Brain (organoid and tissue), 16 donors: ENCODE measurements at places on chromosomes 1 and 21.

GRCh38 chr1:38221006-38221649 lies 174.5 kb upstream of the POU3F1 start:
- DNase-seq, result peak; percentile 46

DNA sequence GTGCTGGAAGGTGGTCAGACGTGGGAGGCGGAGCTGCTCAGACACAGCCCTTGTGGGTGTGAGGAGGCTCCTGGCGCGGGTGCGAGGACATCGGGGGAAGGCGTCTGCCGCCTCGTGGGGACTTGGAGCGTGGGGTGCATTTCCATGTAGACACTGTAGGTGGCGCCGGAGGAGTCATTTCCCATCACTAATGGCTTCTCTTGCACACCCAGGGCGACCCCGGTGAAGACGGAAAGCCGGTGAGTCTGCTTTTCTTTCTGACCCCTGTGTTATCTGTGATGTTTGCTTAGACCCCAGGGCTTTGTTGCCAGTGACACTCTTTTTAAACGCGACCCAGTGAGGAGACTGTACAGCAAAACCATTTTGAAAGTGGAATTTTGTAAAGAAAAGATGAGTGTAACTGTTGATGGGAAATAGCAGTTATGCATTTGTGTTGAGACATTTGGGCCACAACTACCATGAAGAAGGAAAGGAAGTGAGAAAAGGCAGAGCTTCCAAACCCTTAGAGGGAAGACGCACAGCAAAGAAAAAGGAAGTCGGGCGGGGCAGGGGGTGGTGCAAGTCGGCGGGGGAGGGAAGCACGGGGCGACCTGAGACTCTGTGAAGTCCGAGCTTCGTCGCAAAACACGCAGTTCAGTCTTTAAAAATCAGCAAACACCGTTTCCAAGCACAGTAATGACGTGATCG lies 64.0 kb downstream of the SLC19A1 start:
- peak; percentile 89 for DNase-seq

DNA sequence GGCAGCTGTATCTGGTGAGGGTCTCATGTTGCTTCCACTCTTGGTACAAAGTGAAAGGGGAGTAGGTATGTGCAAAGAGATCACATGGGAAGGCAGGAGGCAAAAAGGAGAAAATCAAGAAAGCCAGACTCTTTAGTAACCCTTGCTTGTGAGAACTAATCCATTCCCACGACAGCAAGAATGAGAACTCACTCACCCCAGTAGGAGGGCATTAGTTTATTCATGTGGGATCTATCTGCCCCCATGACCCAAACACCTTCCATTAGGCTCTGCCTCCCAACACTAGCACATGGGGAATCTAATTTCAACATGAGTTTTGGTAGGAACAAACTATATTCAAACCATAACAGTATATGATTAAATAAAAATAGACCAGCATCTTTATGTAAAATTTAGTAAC lies 57.6 kb downstream of the ZNHIT6 start:
- DNase-seq, result no peak

DNA sequence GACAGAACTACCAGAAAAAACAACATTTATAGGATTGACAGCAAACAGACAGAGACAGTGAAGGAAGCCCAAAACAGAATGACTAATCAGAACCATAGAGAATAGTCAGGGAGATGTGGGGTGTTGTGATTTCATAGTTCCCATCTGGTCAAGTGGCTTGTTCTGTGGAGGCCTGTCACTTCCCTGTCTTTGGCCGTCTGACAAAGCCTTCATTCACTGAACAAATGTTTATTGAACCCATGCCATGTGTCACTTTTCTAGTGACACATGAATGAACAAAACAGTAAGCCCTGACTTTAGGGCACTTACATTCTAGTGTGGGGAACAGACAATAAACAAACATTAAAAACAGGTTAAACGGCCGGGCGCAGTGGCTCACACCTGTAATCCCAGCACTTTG lies 3.2 kb upstream of the SRRM1 start:
- DNase-seq, result peak; percentile 52

GRCh38 chr1:59687081-59687480 lies 127.7 kb upstream of the HOOK1 start:
- DNase-seq, result no peak

- no peak for DNase-seq
Observed at GRCh38 chr1:160548183-160548582, 25.1 kb upstream of the SLAMF6 start.
